Fibroblast of skin of right quadriceps (primary cell): ENCODE measurements at places on chromosomes 7 and 10.

DNA sequence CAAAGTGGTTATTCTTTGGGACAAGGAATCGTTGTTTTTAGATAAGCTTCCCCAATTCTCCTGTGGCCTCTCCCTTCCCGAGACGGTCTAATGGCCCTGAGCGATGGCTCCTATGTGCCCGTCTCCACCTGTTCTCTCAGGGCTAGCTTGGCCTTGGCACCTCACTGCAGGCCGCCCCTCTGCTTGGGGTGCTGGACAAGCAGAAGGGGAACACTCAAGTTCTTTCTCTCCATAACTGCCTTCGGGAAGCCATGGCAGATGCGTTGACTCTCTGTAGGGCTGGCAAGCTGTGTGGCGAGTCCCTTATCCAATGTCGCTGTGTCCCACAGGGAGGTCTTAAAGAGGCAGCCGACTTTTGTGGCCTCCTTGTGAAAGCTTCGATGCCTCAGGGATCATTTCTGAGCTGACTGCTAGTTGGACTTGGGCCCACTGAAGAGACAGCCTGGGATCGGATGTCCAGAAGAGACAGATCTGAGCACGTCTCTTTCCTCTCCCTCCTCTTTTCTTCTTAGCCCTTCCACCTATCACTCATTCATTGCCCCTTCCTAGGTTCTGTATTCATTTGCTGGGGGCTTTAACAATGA lies 70.8 kb downstream of the GRK5 start:
- DNase-seq: no peak

- peak; percentile 31 for DNase-seq
Measured at GRCh38 chr7:102222445-102222844, 64.2 kb upstream of the SH2B2 start.

DNA sequence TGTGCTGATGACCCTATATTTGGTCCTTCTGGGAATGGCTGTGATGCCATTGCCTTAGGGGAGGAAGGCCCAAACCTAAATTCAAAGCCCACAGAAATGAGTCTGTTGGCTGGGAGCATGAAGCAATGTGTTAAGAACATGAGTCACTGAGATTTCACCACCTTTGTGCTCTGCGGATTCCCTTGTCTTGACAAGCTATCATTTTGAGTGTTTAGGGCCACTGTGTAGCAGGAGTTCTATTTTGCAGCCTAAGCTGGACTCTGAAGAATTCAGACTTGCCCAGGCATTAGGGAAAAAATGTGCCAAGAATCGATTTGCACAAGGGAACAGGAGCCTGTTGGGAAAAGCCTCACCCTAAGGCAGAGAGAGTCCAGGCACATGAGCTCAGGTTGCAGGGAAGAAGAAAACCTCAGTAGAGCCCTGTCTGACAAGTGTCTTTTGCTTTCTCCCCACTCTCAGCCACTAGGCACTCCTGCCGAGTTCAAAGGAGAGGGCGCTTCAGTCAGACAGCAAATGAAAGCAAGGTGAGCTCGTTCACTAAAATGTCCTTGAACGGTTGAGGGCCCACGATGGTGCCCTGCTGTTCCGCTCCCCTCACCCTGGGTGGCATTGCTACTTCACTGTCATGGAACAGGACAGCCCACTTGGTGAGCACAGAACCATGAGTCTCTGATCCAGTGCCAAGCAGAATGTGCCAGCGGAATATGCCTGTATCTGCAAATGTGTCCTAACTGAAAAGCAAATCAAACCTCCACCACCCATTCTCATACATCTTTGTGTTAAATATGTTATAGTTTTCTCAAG lies 93.6 kb downstream of the PRLHR start:
- peak; percentile 89 for DNase-seq

DNA sequence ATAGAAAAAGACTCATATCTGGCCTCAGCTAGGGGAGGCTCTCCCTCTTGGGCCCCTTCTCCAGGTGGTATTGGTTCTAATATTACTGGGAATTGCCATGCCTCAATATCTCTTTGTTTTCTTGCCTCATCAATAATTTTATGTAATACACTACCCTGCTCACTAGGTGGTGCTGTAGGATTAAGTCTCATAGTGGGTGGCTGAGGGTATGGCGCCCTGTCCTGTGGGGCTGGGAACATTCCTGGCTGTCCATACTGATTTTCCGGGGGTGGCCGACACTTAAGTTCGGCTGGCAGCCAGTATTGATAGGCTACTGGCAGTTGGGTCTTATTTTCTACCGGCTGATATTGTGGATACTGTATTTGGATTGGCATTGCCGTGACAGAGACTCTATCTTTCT lies 9.0 kb upstream of the TAS2R3 start:
- DNase-seq: no peak

DNA sequence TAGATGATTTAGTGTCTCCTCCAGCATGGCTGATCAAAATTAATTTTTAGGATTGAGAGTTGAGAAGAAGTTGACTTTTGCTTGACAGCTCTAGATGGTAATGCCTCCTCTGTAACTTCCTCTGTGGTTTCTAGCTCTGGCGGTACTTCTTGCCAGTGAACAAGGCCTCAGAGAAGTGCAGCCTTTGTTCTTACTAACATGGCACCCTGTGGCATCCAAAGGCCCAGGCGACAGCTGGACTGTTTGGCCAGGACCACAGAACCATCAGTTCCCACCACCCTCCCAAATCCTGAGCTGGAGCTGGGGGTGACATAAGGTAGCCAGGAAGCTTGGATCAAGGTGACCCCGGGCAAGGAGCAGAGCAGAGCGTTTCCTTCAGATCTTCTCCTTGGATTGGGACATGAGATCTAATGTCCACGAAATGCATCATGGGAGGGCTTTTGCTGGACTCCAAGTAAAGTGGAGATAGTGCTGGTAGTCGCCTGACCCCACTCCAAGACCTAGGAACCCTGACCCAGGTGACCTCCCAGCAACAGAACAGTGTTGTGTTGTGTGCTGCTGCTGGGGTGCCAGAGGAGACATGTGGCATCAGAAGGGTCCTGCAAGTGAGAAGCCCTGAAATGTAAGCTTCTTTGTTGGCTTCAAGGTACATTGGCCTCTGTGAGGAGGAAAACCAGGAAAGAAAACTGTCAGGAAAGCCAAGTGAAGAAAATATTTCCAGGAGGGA lies 41.8 kb downstream of the APBB1IP start:
- no peak for DNase-seq

DNA sequence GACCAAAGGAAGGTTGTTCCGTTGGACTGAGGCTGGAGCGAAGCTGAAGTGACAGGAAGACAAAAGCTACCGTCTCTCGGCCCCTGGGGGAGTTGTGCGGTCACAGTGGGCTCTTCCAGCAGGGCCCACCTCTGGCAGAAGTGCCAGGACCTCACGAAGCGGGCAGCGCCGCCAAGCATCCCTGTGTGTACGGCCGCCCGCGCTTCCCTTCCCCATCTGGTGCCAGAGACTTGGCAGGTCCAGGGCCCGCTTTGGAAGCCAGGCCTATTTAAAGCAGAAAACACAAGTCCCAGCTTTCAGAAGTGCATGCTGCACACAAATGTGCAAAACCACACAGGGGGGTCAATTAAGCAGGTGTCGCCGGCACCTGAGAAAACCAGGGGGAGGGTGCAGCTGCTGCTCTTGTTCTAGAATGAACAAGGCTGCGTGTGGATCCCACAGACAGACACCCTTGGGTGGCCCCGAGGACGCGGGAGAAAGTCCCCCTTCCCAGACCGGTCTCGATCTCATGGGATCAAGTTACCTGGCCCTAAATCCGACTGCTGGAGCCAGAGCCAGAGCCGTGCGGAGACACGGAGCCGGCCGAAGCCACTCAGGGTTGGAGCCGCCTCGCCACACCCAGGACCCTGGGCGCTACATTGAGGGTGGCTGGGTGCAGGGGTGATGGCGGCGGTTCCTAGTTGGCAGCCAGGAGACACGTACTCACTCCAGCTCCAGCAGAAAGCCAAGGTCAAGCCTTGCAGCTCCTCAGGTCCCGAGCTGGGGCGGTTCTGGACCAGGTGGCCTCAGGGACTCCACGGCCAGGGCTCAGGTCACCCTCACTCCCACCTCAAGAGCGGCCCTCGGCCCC lies 51.8 kb upstream of the PPP2R2D start:
- DNase-seq: no peak

DNA sequence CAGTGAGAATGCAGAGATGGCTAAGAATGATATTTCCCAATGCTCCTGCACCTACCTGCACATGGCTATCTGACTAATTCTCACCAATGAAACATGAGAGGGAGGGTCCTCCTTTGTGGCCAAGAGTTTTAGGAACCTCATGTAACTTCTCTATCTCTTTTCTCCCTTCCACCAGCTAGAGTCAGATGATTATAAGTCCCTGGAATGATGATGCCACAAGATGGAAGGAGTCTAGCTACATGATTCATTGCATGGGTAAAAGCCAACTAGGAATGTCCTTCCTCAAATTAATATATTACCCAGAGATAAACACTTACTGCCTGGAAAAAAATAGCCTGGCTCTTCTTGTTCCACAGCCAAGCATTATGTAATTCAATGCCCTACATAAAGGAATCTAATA lies 55.1 kb upstream of the AASS start:
- DNase-seq: no peak

DNA sequence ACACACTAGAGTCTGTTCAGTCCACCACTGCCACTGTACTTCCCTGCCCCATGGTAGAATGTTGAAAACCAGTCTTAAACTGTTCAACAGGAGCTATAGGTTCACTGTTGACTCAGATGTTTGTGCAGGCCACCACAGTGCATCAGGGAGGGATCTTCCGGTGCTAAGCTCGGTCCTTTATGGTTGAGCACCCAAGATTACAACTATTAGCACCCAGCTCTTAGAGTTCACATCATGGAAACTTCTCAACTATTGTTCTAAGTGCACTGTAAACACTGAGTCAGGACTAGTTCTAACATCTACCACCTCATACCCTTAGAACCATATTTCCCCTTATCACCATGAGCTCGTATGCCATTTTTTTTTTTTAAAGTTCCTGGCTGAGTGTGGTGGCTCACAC lies 97.1 kb upstream of the MXI1 start:
- DNase-seq: no peak

GRCh38 chr7:75944507-75944906 lies 29.6 kb downstream of the POR start:
- DNase-seq: no peak

DNA sequence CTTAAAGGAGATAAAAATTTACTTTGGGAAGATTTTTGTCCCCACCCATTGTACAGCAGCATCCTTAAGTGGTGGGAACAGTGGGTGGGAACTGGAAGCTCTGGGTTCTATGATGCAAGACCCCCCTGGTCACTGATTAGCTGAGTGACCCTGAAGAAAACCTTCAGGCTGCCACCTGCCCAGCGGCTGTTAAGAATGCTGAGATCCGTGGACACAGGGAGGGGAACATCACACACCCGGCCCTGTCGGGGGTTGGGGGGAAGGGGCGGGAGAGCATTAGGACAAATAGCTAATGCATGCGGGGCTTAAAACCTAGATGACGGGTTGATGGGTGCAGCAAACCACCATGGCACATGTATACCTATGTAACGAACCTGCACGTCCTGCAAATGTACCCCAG lies 14.5 kb downstream of the CARD11 start:
- DNase-seq: no peak

DNA sequence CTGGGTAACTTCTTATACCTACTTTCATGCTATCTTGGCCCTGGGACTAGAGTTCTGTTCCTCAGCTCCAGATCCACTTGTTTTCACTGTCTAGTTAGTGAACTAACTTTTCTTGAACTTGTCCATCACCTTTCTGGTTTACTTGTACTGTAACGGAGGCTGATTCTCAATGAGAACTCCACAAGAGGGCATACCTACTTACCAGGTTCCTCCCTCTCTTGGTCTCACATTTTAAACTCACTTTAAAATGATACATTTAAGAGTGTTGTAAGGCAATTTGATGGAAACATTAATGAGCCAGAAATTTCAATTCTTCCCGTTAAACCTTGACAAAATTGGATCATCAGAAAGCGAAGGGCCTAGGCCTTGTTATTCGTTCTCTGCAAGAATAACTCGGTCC lies 111.6 kb downstream of the MAGI2 start:
- DNase-seq: no peak

GRCh38 chr10:119759832-119760231 lies 34.0 kb downstream of the INPP5F start:
- DNase-seq: peak; percentile 39

DNA sequence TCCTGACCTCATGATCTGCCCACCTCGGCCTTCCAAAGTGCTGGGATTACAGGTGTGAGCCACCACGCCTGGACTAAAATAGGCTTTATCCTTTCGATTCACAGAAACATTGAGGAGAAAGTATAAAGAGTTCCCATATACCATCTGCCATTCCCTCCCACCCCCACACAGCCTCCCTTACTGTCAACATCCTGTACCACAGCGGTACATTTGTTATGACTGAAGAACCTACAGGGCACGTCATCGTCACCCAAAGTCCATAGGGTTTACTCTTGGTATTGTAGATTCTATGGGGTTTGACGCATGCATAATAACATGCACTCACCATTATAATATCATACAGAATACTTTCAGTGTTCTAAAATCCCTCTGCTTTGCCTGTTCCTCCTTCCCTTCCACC lies 28.0 kb downstream of the ARL5B start:
- no peak for DNase-seq

DNA sequence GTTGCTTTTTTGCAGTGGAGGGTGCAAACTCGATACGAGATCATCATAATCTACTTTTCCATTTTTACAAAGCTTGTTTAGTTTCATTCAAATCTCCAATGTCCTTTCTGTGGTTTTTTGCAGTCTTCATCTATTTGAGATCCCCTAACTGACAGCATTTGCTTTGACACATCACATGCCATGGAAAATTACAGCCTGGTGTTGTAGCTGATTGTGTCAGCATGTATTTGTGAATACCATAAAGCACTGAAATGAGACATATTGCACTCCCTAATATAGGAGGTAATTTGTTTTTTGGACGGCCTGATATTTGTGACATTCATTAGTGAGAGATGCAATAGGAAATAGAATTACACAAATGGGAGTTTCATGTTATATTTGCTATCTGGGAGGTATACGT lies 620.8 kb downstream of the KCNMA1 start:
- no peak for DNase-seq

DNA sequence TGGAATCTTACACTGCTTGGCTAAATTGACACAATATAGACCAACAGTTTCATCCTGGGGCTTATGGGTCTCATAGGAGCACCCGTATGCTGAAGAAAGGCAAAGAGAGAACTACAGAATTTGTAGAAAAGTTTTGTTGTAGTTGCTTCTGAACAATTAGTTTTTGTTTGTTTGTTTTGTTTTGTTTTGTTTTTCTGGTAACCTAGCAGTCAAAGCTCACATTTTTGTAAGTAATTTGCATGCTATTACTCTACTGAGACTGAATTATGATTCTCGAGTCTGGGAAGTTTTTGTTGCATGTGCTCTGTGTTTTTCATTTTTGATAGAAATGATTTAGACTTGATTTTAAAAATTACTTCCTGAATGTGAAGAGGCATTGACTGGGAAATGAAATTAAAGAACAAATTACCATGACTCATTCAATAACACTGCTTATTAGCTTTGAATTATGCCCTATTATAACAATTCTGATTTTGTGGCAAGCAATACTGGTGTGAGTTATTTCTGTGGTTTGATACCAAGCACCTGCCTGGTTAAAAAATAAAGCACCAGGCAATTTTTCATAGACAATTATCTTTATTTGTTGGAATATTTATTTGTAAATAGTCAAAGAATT lies 438 bp downstream of the LSMEM1 start:
- no peak for DNase-seq

GRCh38 chr10:35690534-35690933 lies 48.4 kb upstream of the FZD8 start:
- DNase-seq: no peak
